ENCODE measurements at places on chromosomes 5 and 9.

DNA sequence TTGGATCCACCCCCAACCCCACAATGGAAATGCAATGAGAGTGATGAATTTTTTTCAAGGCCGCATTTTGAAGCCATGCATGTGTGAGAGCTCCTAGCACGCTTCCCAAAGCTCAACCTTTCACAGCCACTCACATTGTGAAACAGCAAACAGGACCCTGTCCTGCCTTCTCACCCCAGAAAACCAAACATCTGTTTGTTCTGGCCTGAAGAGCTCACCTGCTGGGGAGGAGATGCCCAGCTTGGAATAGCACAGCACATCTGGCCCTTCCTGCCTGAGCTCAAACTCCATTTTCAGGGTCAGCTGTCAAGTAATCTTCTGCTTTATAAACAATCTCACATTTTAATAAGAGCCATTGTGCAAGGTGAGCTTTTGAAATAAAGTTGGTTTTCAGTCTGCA is 54.8 kb downstream of the SAXO1 start:
- DNase-seq, result no peak

GRCh38 chr5:171669571-171669970 is 116.0 kb upstream of the SMIM23 start:
- DNase-seq, result no peak

- DNase-seq, result no peak
Observed at GRCh38 chr5:93583768-93584595, 960 bp downstream of the NR2F1 start.

DNA sequence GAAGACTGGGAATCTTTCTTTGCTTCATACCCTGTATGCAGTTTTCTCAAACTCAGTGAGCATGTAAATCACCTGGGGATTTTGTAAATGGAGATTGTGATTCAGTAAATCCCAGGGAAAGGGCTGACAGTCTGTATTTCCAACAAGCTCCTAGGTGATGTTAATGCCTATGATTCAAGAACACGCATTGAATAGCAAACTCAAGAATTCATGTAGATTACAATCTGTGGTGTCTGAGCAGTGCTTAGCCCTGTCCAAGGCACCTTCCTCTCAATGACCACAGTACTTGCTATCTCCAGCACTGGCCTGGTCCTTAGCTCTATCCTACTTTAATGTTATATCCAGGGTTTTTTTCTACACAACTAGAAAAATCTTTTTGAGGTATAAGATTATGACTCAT is 721.4 kb upstream of the MEF2C start:
- DNase-seq, result no peak

GRCh38 chr5:139708877-139709581 is 60.9 kb downstream of the CXXC5 start:
- DNase-seq, result peak; percentile 28

- DNase-seq, result peak; percentile 60
Observed at GRCh38 chr5:83711982-83712601, 8.6 kb downstream of the HAPLN1 start.

GRCh38 chr5:3701694-3702093 is 106.1 kb downstream of the IRX1 start:
- no peak for DNase-seq

DNA sequence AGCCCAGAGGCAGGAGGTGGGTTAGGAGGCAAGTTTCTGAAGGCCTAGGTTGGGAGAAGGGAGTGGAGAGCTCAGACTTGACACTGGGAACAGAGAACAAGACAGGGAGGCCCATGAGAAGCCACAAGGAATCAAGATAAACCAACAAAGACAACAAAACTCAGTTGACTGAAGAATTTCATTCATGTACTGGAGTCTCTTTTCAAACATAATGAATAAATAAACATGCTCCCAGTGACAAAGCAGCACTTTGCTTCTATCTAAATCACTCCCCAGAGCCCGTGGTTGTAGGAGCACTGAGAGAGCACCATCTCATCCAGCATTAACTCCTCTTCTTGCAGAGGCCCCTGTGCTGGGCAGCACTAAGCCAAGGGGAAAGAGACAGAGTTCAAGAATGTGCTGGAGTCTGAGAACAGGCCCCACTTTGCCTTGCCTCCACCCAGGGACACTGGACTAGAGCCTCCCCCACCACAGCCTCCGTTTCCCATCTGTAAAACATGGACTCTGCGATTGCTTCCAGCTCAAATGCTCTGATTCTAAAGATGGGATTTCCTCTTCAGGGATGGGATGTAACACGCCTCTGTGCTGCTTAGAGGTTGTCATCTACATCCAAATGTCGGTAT is 282.0 kb downstream of the SPOCK1 start:
- no peak for DNase-seq

DNA sequence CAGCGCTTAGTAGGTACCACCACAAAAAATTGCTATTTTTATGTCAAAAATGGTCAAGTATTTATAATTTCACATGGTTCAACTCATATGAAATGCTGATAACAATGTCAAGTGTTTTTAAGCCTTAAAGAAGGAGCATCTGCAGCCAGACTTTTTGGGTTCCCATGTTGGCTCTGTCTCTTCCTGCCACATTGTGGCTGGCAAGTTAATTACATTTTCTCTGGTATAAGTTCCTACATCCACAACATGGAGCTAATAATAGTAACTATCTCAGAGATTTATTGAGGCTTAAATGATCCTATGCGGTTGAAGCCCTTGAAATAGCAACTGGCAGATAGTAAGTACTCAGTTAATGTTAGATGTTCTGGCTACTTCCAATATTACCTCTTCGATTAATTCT is 5.4 kb downstream of the ATP10B start:
- DNase-seq, result peak; percentile 7

GRCh38 chr9:81132318-81132717 is 557.0 kb downstream of the TLE1 start:
- peak; percentile 21 for DNase-seq

GRCh38 chr5:176994460-176995121 is 12.0 kb downstream of the UIMC1 start:
- DNase-seq, result no peak

DNA sequence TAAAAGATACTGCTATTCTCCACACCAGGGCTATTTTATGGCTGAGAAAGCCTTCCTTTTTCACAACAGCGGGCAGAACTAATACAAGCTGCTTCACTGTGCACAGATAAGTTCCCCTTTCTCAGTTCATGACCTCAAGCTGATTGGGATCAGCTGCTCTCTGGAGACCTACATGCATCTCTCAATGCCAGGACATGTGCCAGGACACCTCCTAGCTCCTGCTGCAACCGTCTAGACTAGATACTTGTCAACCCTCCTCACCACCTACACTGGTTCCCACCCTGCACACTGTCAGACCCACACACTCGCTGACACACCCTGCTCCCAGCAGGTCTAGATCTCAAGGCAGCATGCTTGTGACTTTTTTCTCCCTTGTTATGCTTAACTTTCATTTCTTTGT is 39.8 kb downstream of the STARD4 start:
- DNase-seq, result no peak

GRCh38 chr5:1030801-1031271 is 22.2 kb downstream of the NKD2 start:
- no peak for DNase-seq

DNA sequence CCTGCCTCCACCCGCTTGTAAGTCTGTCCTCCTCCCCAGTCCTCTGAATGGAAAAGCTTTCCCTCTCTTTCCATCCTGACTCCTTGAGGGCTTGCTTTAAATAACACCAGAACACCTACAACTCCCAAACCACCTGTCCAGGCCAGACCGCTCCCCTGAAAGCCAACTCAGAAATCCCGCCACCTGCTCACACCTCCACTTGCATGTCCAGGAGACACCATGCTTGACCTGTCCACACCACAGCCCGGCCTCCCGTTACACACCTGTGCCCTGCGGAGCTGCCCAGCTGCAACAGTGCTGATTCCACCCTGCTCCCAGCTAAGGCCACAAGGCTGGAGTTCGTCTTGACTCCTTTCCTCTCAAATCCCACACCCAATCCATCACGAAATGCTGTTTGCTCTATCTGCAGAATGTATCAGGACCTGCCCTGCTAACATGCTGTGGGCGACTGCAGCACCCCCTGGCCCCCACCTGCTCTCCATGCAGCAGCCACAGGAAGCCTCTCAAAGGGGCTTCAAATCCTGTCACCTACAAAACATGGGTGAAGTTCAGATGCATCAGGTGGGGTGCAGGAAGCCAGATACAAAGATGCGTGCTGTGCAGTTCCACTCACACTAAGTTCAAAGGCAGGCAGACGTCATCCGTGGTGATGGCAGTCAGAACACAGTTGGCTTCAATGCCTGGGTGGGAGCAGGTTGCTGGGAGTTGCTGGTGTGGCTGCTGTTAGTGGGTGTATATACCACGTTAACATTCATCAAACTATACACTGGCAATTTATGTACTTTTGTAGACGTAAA is 166.0 kb downstream of the ROR2 start:
- DNase-seq, result no peak

DNA sequence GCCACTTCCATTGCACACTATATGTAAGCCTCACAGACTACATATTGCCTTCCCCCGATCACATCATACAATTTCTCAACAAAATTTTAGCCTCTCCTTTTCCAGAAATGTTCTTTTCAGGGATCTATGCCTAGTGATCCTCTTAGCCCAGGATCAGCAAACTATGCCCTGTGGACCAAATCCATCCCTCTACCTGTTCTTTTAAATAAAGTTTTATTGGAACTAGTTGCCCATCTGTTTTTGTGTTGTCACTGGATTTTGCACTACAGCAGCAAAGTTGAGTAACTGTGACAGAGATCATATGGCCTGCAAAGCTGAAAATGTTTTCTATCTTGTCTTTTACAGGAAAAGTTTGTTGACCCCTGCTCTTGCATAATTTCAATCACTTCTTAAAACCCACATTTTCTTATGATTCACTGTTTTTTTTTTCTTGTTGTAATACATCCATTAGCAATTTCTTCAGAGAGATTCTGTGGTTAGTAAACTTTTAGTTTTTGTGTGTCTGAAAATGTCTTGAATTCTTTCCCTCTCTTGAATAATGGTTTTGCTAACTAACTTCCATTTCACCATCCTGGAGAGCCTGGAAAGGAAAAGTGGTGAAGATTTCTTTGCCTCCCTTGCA is 7.1 kb downstream of the TXNDC8 start:
- DNase-seq, result no peak

GRCh38 chr9:132156262-132156661 is 5.6 kb upstream of the NTNG2 start:
- no peak for DNase-seq

- no peak for DNase-seq
Observed at GRCh38 chr9:136661641-136662325, 933 bp upstream of the EGFL7 start.

DNA sequence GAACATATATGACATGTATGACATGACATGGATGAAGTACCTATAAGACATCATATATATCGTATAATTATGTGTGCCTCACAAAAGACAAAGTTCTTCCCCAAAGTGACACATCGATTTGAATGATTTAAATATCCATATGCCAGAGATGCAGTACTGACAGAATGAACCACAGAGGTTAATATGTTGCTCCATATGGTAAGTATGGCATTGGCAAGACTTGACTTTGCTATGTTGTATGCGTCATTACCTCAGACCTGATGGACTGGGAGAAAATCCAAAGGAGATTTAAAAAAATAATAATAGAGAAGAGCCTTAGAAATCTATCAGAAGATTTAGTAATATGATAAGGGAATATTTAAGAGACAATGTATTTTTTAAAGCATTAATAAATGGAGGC is 263.2 kb downstream of the PJA2 start:
- DNase-seq, result no peak

GRCh38 chr9:100619665-100620064 is 41.8 kb downstream of the CAVIN4 start:
- no peak for DNase-seq

DNA sequence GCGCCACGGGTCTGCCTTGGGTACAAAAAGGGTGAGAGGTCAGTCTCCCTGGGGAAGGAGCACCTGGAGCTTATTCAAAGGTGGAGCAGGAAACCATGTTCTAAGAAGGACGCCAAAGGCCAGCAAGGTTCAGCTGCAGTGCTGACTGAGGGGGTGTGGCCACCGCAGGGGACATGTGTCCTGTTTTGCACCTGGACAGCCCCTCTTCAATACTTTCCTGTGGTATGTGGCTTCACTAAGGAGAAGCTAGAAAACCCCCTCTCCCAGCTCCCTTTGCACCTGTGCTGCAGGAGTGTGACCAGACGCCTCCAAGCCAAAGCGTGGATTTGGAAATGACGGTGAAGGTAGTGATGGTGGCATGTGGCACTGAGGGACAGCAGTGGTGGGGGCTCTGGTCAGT is 23.6 kb downstream of the TRIM14 start:
- no peak for DNase-seq

GRCh38 chr5:168693297-168693696 is 114.1 kb upstream of the PANK3 start:
- no peak for DNase-seq

DNA sequence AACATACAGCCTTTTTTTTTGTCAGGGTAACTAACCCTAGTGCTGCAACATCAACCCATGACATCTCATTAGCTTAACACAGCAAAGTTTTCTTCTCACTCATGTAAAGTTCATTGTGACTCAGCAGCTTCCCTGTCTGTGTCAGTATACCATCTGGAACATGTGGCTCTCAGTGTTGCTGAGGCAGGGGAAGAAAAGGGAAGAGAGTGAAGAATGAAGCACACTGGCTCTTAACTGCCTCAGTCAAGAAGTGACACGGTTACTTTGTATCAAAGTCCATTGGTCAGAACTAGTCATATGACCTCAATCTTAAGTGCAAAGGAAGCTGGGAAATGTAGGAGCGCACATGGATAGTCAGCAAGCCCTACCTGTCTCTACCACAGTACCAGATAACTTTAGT is 185.0 kb upstream of the ELL2 start:
- DNase-seq, result peak; percentile 91

DNA sequence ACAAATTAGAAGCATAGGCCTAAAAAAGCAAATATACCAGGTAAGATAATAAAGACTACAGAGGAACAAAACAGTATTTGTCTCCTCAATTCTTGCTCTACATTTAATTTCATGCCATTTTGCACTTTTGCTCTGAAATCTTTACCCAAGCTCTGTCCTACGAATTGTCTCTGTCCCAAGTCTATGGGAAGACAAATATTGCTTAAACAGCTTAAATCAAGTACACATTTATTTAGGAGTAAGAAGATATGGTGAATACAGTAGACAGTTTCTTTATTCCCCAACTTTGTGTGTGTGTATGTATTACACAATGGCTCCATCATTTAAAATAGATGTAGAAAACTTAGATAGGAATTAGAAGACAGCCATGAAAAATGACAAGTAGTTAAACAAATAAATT is 163.5 kb upstream of the POU5F2 start:
- DNase-seq, result no peak

- no peak for DNase-seq
Observed at GRCh38 chr9:98596486-98596885, 112.2 kb downstream of the GABBR2 start.

- no peak for DNase-seq
Observed at GRCh38 chr9:138063785-138064184, 186.2 kb downstream of the CACNA1B start.

Data from bronchial epithelial cell (primary cell).